ENCODE measurements at places on chromosomes 12 and 14.
A peak's percentile ranks its signal among the peaks of the same experiment; 100 is the strongest.

DNA sequence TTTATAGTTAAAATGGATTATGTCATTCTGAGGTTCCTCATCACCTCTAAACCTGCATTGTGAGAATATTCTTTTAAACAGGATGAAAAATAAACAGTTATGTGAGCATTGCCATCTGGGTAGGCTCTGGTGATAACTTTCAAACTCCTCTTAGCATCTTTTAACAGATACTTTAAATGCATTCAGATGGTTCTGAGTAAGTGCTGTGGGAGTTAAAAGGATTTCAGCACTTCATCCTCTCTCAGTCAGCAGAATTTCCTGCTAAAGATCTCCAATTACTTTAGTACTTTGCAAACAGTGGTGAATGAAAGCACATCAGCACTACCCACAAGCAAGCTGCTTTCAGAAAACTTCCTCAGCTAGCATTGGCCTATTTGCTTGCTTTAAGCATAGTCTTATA is 59.3 kb upstream of the TMTC1 start:
- DNase-seq: no peak

GRCh38 chr12:57475271-57476161 is 4.2 kb downstream of the ARHGAP9 start:
- DNase-seq: no peak

GRCh38 chr14:63045234-63045611 is at the start of gene KCNH5:
TSS of gene KCNH5 (minus strand) at chr14:63045458. CDS start at chr14:63045186, 272 bp downstream.
- DNase-seq: no peak

- DNase-seq: no peak
Observed at GRCh38 chr12:123250471-123251383, 17.5 kb downstream of the MTRFR start.

DNA sequence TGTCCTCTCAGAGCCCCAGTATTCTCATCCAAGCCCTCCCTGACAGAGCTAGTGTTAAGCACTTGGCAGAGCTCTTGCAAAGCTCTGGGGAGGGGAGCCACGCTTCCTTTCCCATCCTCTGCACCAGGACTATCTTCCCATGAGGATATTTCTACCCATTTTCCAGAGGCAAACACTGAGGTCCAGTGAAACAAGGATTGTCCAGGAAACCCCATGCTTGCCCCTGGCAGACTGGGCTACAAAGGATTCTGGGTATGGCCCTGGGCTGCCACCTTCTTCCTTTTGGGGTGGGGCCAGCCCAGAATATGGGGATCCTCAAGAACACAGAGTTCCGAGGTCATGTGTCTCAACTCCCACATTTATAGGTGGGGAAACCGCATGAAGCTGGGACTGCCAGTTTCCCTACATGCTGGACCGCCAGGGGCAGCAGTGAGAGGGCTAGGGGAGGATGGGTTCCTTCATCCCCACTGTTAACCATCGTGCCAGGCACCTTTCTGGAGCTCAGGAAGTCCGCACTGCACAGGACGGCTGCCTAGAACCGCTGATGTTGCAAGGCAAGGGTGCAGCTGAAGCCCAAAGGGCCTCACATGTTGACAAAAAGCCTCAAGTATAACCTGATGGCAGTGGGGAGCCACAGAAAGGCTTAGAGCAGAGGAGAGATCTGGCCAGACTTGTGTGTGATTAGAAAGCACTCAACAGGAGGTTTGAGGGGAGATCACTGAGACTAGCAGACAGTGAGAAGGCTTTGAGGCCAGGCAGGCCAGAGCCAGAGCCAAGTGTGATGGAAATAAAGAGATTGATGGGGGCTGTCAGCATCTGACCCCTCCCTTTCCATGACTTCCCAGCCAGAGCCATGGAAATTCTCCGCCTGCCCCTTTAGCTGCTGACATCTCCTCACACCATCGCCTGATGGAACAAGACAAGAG is 5.5 kb upstream of the CCDC85C start:
- no peak for DNase-seq

DNA sequence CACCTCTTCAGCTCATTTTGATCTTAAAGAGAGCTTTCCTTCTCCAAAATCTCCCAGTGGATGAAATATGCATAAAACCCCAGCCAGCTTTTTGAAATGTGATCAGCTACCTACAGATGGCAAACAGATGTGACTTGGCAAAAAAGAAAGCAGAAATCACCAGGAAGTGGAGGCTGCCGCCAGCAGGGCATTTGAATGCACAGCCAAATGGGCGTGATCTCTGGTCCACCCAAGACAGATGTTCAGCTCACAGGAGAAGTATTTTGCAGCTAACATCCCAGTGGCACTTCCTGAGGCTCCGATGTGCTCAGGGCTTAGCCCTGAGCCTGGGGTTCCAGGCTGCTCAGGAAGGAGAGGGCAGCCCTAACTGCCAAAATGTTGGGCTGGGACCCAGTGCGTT is 78.3 kb downstream of the LGMN start:
- DNase-seq: no peak

- DNase-seq: no peak
Observed at GRCh38 chr12:49559011-49559675, 8.8 kb downstream of the MCRS1 start.

DNA sequence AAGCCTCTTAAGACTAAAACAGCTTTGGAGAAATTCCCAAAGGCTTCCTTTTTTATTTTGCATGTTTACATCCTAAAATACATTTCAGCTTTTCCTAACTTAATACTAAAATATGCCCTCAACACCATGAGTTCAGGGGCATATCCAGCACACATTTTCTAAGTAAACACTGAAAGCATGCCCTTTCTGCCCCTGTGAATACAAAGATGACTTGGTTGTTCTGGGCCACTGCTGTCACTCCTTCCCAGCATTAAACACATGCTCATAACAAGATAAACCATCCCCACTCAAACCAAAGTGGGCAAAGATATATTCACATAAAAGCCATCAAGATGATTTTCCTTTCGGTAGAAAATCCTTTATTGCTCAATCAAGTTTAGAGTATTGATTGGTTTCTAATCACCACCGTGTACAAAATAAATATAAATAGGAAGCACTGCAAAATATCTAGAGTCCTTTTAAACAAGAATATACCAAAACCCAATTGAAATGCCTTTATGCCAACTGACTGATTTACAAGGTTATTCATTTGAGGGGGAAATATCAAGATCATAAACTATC is 1.9 kb downstream of the CCNB1IP1 start:
- DNase-seq: no peak

DNA sequence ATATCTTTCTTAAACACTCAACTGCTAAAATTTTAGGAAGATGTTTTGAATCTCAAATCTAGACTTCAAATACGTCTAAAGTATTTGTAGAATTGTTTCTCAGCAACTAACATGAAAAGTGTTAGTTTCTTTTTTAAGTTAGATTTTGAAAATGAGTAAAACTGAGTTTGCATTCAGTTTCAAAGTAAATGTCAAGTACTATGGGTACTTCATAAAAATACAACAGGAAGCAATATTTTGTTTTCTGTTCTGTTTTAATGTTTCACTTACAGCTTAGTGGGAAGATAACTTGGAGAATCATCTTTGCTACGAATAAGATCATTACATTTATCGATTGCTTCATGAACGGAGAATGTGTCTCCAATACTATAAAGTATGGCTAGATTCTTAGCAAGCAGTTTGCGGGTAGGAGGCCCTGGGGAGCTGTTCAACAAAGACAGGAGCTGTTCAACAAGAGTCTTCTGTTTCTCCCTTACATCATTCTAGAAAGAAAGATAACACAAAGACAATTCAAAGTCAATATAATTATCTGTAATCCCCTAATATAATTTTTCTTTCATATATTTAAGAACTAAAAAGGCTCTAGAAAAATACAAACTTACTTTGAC is 20.2 kb downstream of the HEATR5A start:
- DNase-seq: no peak

DNA sequence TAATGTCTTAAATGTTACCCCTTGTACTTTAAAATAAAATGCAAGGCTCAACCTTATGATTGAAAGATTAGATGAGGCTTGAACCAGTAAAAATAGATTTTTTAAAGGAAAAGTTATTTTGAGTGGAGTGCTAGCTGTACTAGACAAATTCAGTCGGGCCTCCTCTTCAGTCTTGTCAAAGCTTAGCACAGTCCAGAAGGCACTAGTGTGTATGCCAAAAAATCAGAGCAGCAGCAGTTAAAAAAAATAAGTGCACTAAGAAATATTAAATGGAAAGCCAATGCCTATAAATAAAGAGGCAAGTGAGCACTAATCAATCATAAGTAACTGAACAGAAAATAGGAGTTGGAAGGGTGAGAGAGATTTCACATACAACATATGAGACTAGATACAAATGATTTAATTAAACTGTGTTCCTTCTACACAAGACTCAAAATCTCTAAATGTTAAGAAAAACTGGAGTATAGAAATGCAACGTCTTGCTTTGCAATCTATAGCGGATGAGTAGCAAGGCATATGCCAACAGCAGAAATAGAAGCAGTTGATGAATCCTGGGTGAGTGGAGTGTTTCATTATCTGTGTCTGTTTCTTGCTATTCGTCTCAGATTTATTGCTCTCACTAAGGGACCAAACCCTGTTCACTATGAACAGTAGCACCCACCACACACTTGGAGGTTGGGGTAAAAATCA is 172.1 kb downstream of the ETNK1 start:
- no peak for DNase-seq

- DNase-seq: no peak
Observed at GRCh38 chr12:42217656-42218055, 20.4 kb downstream of the YAF2 start.

DNA sequence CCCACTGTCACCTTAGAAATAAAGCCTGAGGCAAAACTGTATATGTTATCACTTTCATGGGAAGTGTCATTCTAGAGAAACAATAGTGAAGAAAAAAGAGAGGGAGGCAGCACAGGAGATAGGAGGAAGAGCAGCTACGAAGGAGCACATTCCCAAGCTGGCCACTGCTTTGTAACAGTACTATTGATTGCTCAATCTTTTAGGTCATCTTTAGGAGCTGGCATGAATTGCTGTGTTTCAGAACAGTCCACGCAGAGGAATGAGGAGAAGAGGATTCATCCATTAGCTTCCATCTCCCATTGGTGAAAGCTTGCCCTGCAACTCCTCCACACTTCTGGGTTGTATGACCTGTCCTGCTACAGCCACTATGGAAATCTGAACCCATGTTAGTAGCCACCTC is 372.5 kb upstream of the DDHD1 start:
- DNase-seq: no peak

DNA sequence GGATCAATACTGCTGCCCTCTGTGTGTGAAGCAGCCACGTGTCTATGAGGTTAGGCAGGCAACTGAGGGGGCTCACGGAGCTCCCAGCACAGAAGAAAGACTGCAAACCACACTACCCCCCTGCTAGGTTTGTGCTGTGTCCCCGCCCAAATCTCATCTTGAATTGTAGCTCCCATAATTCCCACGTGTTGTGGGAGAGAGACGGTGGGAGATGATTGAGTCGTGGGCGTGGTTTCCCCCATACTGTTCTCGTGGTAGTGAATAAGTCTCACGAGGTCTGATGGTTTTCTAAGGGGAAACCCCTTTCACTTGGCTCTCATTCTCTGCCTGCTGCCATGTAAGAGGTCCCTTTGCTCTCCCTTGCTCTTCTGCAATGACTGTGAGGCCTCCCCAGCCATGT is 68.6 kb downstream of the ACTN1 start:
- DNase-seq: no peak

- no peak for DNase-seq
Observed at GRCh38 chr12:16913832-16914490, 308.0 kb upstream of the LMO3 start.

DNA sequence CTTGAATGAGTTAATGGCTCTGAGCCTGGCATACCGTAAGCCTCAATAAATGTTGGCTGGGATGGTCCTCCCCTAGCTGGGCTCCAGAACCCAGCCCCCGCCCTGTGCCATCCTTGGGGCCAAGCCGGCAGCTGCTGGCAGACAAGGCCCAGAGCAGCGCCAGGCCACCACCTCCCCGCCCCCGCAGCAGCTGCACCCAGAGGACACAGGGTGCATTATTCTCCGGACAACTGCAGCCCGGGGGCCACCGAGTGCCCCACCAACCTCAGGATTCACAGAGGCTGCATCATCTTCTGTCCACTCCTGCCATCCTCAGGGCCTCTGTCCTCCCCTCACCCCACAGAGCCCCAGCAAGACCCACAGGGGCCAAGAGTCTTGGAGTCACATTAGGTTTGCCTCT is 92.7 kb downstream of the NCOR2 start:
- DNase-seq: no peak

GRCh38 chr12:19548834-19549233 is 109.5 kb downstream of the AEBP2 start:
- no peak for DNase-seq

GRCh38 chr14:93271111-93271510 is 61.7 kb downstream of the BTBD7 start:
- no peak for DNase-seq

- DNase-seq: no peak
Observed at GRCh38 chr12:101908395-101908794, 31.0 kb downstream of the DRAM1 start.

- peak; percentile 40 for DNase-seq
Observed at GRCh38 chr12:123532019-123532418, 1.5 kb downstream of the RILPL1 start.

- DNase-seq: no peak
Observed at GRCh38 chr12:97398704-97399103, 63.9 kb upstream of the RMST start.

All from CD4-positive, alpha-beta T cell treated with Interferon gamma for 1 hour (primary cell).